Right lobe of liver (tissue), 6 donors: ENCODE measurements at places on chromosomes 4 and X. TPM values are rescaled to one million over a fixed set of nuclear protein-coding genes. Genes with fewer than 3 reads are reported as not detected.

F9 gene
- 568 TPM for total RNA-seq

PRR32 gene
- not detected for total RNA-seq

SYTL5 gene
- total RNA-seq: 1.1 TPM

GRCh38 chrX:68721991-68722860 is 74.8 kb downstream of the STARD8 start:
- H3K27ac ChIP-seq: no peak overlapping the region
- H3K4me1 ChIP-seq: no peaks in the 10 kb centered on the region
- H3K4me3 ChIP-seq: no peak overlapping the region

DNA sequence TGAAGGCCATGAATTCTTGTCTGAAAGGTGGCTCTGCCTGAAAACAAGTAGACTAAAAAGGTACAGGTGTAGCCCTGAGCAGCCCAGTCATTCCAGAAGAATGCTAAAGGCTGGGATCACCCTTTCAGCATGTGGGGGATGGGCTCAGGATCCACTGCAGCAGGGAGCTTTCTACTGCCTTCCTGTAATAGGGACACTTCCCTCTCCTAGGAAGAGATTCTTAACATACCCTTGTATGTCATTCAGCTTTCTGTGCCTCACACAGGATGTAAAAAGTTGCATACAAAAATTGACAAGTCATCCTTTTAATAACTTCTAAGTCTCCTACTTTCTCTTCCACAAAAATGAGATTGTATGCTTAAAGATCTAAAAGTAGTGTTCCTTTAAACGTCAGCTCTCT is 123.3 kb downstream of the ZNF518B start:
- no peaks in the 10 kb centered on the region for H3K27me3 ChIP-seq
- H3K4me3 ChIP-seq: no peak overlapping the region
- H3K4me1 ChIP-seq: no peaks in the 10 kb centered on the region
- no peak overlapping the region for H3K27ac ChIP-seq
- H3K36me3 ChIP-seq: no peaks in the 10 kb centered on the region

GRCh38 chr4:140673729-140674128 is 82.5 kb downstream of the TBC1D9 start:
- no peaks in the 10 kb centered on the region for H3K4me1 ChIP-seq
- no peak overlapping the region for H3K27ac ChIP-seq
- H3K27me3 ChIP-seq: no peaks in the 10 kb centered on the region
- no peaks in the 10 kb centered on the region for H3K36me3 ChIP-seq

DNA sequence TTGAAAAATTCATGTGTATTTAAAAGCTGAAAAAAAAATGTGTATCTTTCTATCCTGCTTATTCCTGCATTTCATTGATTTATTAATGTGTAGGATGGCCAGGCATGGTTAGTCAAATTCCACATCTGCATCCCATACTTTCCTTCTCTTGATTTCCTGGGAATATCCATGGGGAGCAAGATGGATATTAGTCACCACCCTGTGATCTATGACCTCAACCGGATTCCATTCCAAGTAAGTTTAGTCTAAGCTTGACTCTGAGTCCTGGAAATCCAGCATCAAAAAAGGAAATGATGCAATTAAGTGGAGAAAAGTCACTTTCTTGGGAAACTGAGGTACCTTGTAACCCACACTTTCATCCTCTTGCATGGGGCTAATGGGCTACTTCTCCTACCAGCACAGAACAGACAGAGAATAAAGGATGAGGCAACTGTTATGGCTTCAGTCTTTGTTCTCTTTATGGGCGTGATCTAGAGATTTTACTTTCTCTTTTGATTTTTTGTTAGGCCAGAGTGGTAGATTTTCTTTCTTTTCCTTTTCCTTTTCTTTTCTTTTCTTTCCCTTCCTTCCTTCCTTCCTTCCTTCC is 17.1 kb upstream of the BEX4 start:
- no peak overlapping the region for H3K4me3 ChIP-seq
- no peak for DNase-seq
- no peak overlapping the region for H3K27ac ChIP-seq
- H3K27me3 ChIP-seq: no peaks in the 10 kb centered on the region
- no peaks in the 10 kb centered on the region for H3K4me1 ChIP-seq

DNA sequence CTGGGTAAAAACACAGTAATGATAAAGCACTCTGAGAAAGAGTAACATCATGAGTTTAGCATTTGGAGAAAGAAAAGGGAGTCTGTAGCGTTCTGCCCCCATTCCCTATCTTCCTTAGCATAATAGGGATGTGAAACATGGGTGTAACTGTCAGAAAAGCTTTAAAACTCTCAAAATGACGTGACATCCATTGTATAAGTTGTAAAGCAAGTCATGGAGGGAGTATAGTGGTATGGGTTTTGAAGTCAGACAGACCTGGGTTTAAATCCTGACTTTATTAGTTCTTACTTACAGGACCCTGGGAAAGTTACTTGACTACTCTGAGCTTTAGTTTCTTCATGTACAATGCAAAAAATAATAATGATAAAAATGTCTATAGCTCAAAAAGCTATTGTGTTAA is 17.1 kb downstream of the FBXO8 start:
- H3K27me3 ChIP-seq: no peaks in the 10 kb centered on the region
- no peaks in the 10 kb centered on the region for H3K36me3 ChIP-seq

GRCh38 chr4:10013722-10014121 is 7.6 kb downstream of the SLC2A9 start:
- no peaks in the 10 kb centered on the region for H3K27me3 ChIP-seq
- peaks cover 19% of the 10 kb centered on the region for H3K4me1 ChIP-seq
- H3K27ac ChIP-seq: no peak overlapping the region
- no peak overlapping the region for H3K4me3 ChIP-seq

DNA sequence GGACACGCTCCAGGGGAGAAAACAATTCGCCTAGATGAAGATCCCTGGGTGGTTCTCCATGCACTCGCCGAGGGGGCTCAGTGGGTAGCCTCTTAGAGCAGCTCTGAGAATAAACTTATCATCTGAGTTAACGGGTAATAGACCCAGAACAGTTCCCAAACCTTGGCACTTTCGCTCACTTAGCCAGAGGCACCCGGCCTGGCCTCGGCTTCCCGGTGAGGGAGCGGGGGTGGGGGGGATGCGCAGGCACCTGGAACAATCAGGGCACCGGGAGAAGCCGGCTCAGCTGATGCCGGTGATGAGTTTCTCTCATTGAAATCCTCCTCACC is 405 bp upstream of the ZAR1 start:
- no peaks in the 10 kb centered on the region for H3K36me3 ChIP-seq
- no peak for DNase-seq
- H3K4me3 ChIP-seq: no peak overlapping the region
- H3K27me3 ChIP-seq: peaks cover 5% of the 10 kb centered on the region

DNA sequence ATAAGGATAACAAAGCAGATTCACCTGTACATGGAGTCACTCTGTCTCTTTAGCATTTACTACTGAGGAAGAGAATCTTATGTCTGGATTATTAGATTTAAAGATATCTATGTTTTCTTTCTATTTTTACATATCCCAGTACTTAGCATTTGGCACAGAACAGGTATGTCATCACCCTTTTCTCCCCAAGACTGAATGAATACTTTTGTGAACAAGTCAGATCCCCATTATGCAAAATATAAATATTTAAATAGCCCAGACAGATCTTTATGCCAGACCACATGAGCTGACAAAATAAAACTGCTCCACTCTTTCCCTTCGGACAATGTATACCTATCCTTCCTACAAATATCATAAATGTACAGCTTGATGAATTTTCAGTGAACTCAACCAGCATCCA is 94.5 kb downstream of the CASK start:
- H3K27me3 ChIP-seq: no peaks in the 10 kb centered on the region
- H3K4me3 ChIP-seq: no peak overlapping the region
- DNase-seq: no peak
- no peaks in the 10 kb centered on the region for H3K4me1 ChIP-seq
- no peak overlapping the region for H3K27ac ChIP-seq

DNA sequence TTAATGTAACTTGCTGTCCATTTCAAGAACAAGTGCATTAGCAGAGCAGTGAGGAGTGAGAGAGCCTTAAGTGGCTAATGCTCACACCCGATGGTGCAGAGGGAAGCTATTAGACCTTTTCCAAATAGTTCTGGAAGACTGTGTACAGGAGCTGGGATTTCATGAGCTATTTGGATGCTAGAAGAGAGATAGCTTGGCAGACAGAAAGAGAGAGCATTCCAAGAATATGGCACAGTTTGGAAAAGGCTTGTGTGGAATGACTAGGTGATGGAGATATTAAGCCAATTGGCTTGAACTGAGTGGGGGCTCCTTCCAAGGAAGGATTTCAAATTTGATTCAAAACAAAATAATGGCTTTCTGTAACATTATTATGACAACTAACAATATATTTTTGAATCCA is 1097.2 kb upstream of the TENM3 start:
- DNase-seq: no peak
- H3K4me1 ChIP-seq: no peaks in the 10 kb centered on the region
- no peak overlapping the region for H3K27ac ChIP-seq
- H3K27me3 ChIP-seq: no peaks in the 10 kb centered on the region
- H3K4me3 ChIP-seq: no peak overlapping the region
- H3K36me3 ChIP-seq: no peaks in the 10 kb centered on the region

DNA sequence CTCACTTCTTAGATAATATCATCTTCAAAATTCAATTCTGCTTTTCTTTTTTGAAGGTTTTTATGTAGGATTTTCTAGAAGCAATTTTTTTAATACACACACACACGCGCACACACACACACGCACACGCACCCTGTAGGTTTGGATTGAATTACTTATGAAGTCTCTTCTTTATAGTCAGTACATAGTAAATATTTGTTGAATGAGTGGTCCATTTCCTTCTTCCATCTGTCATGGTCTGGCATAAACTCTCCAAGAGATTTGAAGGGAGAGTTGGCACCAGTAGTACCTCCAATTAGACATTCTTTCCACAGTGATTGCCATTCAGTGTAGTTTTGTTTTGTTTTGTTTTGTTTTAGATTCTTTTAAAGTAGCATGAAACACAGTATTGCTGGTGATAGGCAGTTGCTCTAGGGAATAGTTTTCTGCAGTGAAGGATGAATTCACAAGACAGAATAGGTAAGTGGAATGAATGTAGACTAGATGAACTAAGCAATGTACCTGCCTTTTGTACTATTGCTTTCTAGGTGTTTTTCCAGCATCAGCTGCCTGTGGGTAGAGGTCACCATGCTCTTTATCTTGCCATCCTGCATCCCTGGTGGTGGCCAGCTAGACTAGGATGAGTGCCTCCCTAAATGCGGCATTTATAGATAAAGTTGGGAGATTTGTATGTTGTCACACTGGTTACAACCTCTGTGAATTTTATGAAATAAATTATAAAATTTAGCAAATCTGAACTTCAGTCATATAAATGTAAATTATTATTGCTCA is 20.5 kb downstream of the PDLIM5 start:
- no peaks in the 10 kb centered on the region for H3K4me1 ChIP-seq
- H3K4me3 ChIP-seq: no peak overlapping the region
- H3K27me3 ChIP-seq: no peaks in the 10 kb centered on the region
- H3K36me3 ChIP-seq: no peaks in the 10 kb centered on the region

- no peak overlapping the region for H3K4me3 ChIP-seq
- DNase-seq: no peak
- no peaks in the 10 kb centered on the region for H3K4me1 ChIP-seq
- no peaks in the 10 kb centered on the region for H3K36me3 ChIP-seq
- no peaks in the 10 kb centered on the region for H3K27me3 ChIP-seq
Measured at GRCh38 chr4:42416017-42416416, 18.7 kb downstream of the SHISA3 start.
